Urinary bladder (tissue), 4 donors: ENCODE measurements at places on chromosomes 2 and 18. TPM values are rescaled to one million over a fixed set of nuclear protein-coding genes. Genes with fewer than 3 reads are reported as not detected.

The DNAJC5G gene
- polyA plus RNA-seq = not detected

The LIPG gene
- 0.85 TPM for polyA plus RNA-seq

The UGT1A10 gene
- not detected for polyA plus RNA-seq

DNA sequence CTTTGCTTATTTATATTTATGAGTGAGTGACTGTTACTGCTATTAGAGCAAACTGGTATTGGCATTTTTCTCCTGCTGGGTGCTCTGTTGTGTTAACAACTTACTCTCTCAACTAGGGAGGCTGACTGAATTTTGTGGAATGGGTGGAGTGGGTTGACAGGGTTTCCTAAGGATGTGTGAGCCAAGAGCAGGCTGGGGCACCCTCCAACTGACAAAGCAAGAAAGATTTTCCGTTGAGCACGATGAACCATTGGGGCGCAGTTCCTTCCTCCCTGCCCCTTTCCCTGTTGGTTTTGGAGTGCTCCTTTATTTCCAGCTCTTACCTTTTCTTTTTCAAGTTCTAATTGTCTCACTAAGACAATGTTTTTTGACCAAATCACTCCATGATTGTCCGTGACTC lies 20.3 kb downstream of the SEH1L start:
- no peak for DNase-seq

DNA sequence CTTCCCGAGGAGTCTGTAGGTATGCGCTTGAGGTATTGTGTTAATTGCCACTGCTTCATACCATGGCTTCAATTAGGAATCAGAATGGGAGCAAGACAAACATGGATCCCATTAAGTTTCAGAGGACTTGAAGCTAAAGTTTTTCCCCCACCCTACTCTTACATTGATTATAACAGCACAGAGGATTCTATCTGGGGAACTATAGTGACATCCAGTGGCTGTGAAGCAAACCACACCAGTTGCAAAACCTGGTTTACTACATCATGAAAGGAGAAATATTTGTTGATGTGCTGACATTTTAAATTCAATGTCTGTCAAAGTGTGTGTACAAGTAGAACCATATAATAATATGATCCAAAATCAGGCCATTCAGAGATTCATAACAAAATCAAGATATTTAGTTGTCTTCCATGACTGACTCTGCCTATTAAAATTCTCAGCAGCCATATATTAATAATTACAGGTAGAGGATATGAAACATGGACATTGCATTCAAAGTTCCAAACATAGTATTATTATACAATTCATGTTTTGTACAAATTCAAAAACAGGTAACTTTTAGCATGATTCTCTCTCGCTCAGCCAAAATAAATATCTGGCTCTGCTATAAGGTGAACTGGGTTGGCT lies 82.9 kb downstream of the GRB14 start:
- no peak for DNase-seq

- no peak for DNase-seq
Measured at GRCh38 chr2:96158554-96158940, 13.3 kb upstream of the DUSP2 start.
